Neural progenitor cell (in vitro differentiated cells): ENCODE measurements at places on chromosomes 6 and 20. TPM values are rescaled to one million over a fixed set of nuclear protein-coding genes. Genes with fewer than 3 reads are reported as not detected.
A peak's percentile ranks its signal among the peaks of the same experiment; 100 is the strongest.

The OPRL1 gene
- 1.3 and 3.3 TPM in 2 replicates for total RNA-seq

The MYLK2 gene
- total RNA-seq: 0.22 TPM in 1 of 2 replicates, not detected in the other

The FKBP5 gene
- total RNA-seq: 19.8 and 20.9 TPM in 2 replicates

GRCh38 chr6:5231289-5231688 is 29.5 kb downstream of the LYRM4 start:
- H3K27ac ChIP-seq: no peak overlapping the region
- DNase-seq: no peak
- peaks cover 2% of the 10 kb centered on the region for H3K36me3 ChIP-seq
- no peak overlapping the region for H3K4me3 ChIP-seq
- no peaks in the 10 kb centered on the region for H3K27me3 ChIP-seq

GRCh38 chr6:169991913-169992312 is 240.5 kb downstream of the ERMARD start:
- H3K27me3 ChIP-seq: no peaks in the 10 kb centered on the region
- H3K4me1 ChIP-seq: peaks cover 3% of the 10 kb centered on the region
- no peak overlapping the region for H3K4me3 ChIP-seq

- no peak overlapping the region for H3K27ac ChIP-seq
- H3K4me1 ChIP-seq: no peaks in the 10 kb centered on the region
- H3K36me3 ChIP-seq: no peaks in the 10 kb centered on the region
- no peak for DNase-seq
Observed at GRCh38 chr6:51292659-51293058, 474.0 kb downstream of the TFAP2B start.

- DNase-seq: no peak
- H3K4me3 ChIP-seq: peak overlapping the region; percentile 92
- H3K36me3 ChIP-seq: no peaks in the 10 kb centered on the region
- no peaks in the 10 kb centered on the region for H3K4me1 ChIP-seq
- peak overlapping the region; percentile 29 for H3K27ac ChIP-seq
Observed at GRCh38 chr6:155314773-155315515, 660 bp upstream of the TFB1M start.
